LNCaP clone FGC (cell line): ENCODE measurements at places on chromosomes 11 and 22.
A peak's percentile ranks its signal among the peaks of the same experiment; 100 is the strongest.

DNA sequence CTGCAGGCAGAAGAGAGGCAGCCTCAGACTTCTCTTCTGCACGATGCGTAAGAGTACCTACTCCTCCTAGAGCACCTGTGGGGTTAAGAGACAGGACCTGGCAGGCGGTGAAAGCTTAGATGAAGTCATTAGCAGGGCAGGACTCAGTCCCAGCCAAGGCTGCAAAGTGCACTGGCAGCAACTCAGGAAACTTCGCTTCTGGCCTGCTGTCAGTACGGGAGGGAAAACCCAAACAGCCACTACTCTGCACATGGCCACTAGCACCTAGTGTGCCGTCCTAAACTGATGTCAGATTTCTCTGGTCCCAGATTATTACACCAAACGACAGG is 8.8 kb upstream of the KLHL35 start:
- no peak for DNase-seq

DNA sequence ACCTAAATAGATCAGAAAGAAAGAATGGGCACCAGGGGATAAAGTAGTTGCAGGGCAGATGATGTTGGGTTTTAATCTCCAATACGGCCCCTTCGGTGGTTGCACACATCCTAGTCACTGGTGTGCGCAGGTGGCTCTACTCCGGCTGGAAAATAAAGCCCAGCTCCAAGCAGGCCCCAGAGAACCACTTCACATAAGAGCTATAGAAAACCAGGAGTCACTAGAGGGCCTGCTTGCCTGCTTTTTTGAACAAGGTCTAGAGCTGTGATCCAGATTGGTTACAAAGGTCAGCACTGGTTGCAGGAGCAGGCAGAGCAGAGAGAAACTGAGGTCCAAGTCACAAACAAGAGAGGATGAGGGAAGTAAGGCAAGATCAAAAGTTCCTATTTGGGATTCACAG is 41.5 kb upstream of the MS4A8 start:
- DNase-seq, result no peak

DNA sequence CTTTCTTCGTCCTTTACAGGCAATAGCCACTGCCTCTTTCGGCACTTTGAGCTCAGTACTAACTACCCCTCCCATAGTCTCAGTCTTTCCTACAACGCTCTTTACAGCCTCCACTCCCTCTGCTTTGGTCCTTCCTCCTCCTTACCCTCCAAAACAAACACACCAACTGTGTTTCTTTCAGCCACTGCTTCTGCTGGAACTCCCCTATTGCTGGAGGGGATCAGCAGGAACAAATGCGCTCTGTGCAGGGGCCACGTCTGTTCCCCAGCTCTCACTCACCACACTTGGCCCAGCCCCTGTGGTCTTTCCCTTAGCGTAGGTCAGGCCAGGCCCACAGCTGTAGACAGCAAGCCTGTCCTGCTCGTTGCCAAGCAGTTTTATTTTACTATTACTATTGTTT is 42.3 kb downstream of the PC start:
- no peak for DNase-seq

DNA sequence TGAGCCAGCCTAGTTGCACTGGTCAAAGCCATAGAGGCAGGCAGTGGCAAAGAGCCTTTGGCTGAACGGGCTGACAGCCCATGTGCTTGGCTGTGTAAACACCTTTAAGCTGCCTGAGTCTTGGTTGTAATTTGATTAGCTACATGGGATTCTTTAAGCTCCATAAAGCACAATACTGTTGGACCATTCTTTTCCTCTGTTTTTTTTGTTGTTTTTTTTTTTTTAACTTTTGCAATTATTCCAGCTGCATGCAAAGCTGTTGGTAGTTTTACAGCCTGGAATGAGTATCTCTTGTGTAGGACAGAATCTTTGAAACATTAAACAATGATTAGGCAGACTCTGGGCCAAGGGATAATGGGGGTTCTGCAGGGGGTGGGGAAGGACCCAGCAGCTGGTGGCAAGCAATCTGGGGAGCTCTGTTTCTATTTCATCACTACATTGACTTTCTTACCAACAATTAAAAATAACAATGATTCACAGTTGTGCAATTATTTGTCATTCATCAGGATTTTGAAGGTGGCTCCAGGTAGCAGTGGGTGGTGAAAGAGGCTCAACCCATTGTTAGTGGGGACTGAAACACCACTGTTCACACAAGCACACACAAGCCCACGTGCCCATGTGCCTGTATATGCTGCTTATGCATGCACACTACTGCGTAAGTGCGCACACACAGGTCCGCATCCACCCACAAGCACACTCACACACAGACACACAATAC is 69.5 kb upstream of the CSNK2A3 start:
- DNase-seq, result peak; percentile 50

DNA sequence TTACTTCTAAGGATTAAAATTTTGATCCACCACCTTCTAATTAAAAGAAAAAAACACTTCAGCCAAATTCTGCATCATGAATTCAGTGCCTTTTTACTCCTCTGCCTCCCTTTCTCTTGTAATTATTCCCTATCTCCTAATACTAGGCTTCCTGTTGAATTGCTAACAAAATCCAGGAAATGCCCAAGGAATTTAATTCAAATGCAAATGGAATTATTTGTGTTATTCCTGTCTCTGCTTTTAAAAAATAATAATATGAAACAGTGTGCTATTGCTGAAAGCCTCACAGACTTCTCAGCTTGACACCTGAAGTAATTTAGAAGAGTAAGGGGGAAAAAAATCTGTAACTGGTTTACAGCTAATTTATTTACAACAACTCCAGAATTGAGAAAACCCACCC is 85.5 kb downstream of the DLG2 start:
- no peak for DNase-seq

- DNase-seq, result no peak
These were observed 140.4 kb upstream of the TBCEL start for GRCh38 chr11:120883404-120884080.

DNA sequence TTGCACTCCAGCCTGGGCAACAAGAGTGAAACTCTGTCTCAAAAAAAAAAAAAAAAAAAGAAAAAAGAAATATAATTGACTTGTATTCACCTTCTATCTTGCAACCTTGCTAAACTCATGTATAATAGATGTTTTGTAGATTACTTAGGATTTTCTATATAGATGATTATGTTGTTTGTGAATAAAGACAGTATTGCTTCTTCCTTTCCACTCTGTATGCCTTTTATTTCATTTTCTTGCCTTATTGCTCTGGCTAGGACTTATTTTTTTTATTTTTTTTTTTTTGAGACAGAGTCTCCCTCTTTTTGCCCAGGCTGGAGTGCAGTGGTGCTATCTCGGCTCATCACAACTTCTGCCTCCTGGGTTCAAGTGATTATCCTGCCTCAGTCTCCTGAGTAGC is 29.7 kb upstream of the SOX10 start:
- DNase-seq, result no peak

DNA sequence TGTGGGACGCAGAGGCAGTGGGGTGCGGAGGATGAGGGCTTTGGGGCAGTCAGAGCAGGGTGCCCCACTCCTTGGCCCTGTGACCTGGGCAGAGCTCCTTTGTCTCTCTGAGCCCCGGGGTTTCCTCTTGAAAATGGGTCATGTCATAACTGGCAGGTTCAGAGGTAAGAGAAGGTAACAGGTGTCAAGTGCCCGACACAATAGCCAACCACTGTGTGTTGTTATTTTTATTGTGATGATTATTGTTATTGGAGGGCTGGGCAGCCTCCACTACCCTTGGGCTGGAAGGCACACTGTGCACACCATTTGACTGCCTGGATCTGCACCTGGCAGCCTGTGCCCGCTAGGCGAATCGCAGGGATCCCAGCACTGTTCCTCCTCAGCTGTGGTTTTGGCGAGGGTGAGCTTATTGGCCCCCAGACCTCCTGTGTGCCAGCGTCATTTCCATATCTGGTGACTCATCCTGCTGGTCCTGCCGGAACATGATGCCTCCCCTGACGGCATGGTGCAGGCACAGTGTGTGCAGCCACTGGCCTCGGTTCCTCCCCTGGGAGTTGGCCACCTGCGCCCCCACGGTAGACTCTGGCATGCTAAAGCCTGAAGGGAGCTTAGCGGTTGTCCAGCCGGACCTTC is 15.4 kb upstream of the SOX10 start:
- no peak for DNase-seq
